Cortex of kidney (tissue), 1 donor: ENCODE measurements at places on chromosomes 12 and 14.

DNA sequence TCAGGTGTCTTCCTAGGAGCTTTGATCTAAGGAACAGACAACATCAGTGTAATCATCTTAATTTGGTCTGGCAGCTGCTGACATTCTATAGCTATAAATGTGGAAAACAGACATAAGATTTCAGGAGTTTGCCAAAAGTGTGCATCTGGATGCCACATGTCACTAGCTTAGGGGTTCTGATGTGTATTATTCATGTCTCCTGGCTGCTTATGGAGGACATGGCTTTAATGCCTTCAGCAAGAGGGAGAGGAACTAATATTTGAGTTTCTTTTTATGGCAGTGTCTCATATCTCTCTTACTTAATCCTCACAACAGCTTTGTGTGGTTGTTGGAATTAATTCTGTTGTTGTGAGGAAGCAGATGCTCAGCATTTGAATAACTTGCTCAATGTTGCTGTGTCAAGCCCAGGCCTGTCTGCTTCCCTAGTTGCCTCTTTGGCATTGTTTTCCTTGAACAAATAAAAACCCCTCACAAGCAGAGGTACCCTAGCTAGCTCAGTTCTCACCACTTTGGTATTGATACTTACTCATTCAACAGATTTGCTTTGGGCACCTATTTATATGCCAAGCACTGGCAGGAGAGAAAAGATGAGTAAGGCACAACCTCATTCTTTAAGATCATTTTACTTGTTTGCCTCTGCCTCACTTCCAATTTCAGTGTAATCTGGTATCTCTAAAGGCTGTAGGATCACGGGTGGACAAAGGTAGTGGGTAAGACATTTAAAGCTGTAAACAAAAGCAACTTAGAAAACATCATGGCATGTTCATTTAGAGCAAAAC is 39.8 kb upstream of the EID3 start:
- DNase-seq = no peak

GRCh38 chr14:51228890-51229289 is 11.2 kb upstream of the TMX1 start:
- DNase-seq = no peak

- no peak for DNase-seq
Measured at GRCh38 chr12:124633365-124634362, 66.3 kb upstream of the NCOR2 start.

DNA sequence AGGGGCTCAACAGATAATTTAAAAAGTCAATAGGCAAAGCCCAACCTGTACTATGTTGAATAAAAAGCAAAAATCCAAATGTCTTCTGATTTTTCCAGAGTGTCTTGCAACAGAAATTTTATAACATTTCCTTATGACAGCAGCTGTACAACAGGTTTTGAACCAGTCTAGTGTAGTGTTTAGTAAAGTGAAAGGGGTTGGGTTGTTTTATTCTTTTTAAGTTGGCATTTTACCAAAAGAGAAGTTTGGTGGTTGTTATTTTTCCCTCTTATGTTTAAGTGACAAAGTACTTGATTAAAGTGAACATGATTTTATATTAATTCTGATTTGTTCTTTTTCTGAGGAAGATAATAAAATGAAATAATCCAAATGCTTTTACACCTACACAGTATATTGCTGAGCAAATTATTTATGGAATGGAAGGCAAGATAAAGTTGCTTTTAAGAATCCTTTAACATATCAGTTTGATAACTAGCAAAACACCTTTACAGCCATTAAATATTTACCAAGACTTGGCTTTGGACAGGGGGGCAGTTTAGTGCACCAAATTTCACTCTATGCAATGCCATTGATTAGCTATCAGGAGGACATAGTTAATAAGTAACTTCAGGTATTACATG is 128.9 kb downstream of the FOXA1 start:
- DNase-seq = no peak

- DNase-seq = no peak
Measured at GRCh38 chr14:61501714-61502458, 180.5 kb downstream of the PRKCH start.

DNA sequence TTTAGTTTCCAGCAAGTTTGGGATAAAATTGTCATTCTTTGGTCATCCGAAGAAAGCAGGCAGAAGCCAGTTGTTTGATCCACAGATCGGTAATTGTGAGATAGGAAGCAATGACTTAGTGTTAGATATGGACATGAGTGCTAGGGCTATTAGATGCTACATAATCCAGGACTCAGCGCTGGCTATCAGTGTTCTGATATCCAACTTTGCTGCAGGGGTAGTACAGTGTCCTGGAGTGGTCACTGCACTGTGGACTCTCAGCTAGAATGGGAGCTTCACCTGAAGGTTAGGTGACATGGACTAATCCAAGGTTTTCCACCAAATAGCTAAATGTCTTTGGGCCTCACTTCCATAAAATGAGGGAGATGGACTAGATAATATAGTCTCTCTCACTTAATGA is 39.9 kb downstream of the STK38L start:
- no peak for DNase-seq

DNA sequence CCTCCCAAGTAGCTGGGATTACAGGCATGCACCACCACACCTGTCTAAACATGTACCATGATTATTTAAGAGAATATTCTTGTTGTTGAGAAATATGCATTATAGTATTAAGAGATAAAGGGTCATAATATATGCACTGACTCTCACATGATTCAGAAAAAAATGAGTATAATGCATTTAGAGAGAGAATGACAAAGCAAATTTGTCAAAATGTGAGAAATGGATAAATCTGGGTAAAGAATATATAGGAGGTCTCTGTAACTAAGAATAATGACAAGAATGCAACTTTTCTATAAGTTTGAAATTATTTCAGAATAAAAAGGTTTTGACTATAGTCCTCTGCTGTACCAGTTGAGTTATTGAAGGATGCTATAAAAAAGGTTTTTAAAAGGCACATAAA is 28.1 kb upstream of the ZNF740 start:
- DNase-seq = no peak

DNA sequence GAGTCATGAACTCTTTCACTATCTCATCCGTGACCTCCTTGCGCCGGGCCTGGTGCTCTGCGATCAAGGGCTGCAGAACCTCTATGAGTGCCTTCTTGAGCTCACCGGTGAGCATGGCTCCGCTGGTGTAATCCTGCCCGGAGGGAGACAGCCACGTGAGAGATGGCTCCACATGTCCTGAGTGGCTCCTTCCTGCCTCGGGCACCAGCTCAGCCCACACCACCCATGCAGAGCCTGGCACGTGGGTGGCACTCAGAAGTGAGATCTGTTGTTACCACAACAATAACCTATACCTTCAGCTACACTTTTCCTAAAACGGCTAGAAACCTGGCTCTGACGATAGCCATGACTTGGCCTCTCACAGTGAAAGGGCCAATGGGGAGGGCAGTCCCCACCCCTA is 11.8 kb downstream of the SLC25A47 start:
- DNase-seq = no peak

DNA sequence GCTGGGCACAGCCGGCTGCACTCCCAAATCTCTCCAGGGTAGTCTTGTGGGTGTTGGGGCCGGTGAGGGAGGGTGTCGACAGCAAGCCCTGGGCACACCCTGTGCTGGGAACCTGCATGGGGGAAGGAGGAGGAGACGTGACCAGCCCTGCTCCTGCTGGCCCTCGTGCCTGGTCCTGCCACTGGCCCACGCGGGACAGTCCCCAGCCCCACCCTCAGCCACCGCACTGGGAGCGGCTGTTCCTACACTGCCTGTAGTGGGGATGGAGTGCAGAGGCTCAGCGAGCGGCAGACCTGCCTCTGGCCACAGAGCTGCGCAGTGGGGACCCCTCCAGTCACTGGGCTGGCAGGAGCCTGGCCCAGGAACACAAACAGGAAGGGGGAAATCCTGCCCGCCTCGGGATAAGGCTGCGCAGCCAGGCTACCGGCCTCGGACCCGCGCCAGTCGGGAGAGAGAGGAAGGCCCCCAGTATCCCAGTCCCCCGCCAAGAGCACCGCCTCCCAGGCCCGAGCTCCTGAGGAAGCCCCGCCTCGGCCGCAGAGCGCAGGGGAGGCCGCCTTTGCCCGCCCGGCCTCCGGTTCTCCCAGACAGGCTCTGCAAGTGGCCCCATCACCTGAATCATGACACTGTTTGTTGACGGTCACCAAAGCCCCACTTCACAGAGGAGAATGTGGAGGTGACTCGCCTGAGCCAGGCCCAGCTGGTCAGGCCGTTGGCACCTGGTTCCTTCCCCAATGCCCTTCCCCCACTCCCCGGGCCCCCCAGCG is 10.6 kb downstream of the AHNAK2 start:
- no peak for DNase-seq

DNA sequence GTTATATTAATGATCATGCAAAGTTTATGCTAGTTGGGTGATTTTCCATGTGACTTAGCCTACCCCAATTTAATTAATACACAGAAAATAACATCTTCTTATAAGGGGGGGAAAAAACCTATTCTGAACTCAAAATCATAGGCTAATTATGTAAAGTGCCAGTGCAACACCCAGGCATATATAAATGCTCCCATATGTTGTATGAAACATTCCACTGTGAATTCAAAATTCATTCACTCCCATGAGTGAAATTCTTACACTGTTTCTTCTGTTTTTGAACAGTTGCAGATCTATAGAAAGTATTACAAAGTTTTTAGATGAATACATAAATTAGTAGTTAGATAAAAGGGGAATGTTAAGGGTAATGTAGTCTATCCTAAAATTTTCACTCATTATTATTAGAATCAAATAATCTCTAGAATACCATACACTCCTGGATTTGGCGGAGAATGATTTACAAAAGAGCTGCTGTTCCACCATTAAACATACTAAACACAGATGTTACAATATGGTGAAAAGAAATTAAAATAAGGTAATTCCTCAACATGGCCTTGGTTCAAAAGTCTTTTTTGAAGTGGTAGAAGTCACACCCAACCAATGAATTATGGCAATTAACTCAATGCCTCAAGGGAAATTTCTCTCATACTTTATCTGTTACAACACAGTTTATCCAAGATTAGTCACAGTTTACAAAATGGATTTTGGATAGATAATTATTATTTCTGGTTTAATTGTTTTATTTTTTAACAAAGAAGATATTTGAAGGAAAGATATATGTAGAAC is 454.1 kb upstream of the FLRT2 start:
- DNase-seq = no peak
